ENCODE measurements at places on chromosomes 16 and 17.
A peak's percentile ranks its signal among the peaks of the same experiment; 100 is the strongest.

- DNase-seq = no peak
Observed at GRCh38 chr16:65758620-65759019, 607.9 kb upstream of the CDH5 start.

DNA sequence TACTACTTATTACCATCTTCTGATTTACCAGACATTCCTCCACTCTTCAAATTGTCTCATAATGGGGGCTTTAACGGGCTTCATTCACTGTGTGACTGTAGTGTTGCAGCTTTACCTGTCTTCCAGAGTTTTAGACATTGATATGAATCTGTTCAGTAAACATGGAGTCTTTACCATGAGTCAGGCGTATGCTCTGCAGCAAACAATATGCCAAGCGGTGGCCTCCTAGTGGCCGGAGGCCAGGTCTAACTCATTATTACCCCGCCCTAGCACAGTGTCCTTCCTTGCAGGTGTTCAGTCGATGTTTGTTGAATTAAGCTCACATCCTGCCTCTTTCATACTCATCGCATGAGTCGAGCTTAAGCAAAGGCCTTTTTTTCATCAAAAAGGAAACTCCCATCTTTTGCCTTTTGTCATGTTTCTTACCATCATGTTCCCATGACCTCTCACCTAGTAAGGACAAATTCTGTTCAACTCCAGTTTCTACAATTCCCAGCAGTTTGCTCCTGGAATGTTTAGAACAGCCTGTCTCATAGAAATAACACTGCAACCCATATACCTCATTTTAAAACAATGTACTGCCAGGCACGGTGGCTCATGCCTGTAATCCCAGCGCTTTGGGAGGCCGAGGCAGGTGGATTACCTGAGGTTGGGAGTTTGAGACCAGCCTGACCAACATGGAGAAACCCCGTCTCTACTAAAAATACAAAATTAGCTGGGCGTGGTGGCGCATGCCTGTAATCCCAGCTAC is 39.4 kb downstream of the TUBD1 start:
- DNase-seq = no peak

- DNase-seq = no peak
Observed at GRCh38 chr17:71628306-71628705, 492.5 kb upstream of the SOX9 start.

DNA sequence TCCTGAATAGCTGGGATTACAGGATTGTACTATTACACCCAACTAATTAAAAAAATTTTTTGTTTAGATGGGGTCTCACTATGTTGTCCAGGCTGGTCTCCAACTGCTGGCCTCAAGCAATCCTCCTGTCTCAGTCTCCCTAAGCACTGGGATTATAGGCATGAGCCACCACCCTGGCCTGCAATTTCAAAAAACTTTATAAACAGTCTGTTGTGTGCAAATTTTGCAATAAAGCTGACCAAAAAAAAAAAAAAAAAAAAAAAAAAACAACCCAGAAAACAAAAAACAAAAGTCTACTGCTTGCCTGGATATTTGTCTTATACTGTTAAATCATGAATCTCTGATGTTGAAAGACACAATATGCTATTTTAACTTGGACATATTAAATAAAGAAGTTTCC is 4.4 kb downstream of the CREBBP start:
- DNase-seq = no peak

DNA sequence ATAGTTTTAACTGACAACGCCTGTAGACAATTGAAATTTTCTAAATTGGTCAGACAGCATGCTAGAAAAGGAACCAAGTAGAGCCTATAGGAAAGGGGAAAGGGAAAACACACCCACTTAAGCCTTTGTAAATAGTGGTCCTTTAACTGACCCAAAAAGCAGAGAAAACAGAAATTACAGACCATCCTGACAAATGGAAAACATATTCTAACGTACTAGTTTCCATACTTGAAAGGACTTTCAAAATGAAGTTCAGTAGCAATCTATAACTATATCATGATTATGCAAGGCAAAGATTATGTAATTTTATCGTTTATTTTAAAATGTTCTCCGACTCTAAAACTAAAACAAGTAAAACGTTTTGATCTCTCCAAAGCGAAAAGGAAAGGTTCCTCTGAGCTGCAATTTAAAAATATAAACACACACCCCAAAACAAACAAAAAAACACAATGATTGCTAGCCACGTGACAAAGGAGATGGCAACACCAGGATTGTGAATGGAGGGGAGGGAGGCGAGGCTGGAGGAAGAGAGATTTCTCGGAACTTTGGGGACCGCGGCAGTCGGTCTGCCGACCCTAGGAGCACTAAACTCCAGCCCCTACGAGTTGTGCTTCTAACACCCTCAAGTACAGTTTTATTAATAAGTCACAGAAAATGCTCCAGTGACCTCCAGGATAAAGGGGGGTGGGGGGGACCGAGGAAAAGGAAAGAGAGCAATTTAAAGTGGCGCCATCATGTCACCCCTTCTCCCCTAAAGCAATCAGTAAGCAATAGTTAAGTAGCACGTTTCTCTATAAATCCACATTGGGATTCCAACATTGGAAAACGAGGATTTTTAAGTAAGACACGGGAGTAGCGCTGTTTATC is 1.7 kb downstream of the KANSL1 start:
- DNase-seq = peak; percentile 75

Measured in hematopoietic multipotent progenitor cell treated with erythropoietin and hydrocortisone succinate and interleukin-3 and kit ligand, for 17 days (in vitro differentiated cells).